ENCODE measurements at places on chromosomes 3 and 15.

DNA sequence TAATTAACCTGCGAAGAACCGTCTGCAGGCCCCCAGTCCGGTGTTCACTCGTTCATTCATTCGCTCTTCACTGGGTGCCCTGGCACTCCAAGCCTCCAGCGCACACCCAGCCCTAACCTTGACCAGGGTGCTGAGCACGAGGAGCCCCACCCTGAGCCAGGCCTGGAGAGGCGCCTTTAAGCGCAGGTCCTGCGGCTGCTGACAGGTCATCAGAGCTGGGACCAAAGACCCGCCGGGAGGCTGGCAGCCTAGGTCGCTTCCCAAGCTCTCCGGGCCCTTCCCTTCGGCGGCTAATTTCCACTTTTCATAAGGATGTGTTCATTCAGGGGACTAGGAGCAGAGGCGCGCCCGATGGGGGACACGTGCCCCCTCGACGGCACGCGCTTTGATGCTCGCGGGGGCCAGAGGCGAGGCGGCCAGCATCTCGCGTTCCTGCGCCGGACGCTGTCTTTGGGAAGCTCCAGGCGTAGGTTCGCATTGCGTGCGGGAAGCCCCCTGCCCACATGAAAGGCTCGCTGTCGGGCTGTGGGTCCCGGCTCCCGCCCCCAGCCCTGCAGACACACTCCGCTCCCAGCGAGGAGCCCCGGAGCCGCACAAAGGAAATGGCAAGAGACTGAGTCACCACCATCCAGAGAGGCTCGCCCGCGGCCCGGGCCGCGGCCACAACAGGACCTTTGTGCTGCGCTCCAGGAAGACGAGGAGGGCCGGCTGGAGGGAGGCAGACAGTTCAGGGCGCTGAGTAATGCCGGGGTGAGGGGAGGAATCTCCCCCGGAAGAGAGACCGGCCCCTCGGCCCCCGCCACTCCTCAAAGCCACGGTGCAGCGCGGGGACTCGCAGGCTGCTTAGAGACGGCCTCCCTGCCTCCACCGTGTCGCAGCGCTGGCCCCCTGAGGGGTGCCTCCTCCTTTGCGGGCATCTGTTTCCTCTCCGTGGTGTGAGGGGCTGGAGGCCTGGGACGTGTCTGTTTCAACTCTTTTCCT is 266.4 kb upstream of the HES1 start:
- no peak for DNase-seq

DNA sequence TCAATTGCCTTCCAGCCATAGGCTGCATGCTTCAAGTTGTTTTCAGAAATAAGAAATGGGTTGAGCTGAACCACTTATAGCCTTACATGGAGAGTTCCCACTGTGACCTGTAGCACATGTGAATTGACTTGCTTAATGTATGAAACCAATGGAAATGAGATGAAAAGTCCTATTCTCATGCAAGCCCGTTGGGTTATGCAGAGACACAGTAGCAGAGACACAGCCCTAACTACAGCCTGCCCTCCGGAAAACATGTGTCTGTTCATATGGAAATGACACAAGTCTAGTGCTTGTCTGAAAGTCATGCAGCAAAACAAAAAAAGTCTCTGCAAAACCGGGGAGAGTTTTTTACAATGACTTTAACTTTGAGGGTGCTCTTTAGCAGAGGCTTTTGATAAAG is 14.5 kb downstream of the HIGD2B start:
- no peak for DNase-seq

GRCh38 chr15:98668566-98669308 is 20.4 kb downstream of the IGF1R start:
- peak; percentile 19 for DNase-seq

DNA sequence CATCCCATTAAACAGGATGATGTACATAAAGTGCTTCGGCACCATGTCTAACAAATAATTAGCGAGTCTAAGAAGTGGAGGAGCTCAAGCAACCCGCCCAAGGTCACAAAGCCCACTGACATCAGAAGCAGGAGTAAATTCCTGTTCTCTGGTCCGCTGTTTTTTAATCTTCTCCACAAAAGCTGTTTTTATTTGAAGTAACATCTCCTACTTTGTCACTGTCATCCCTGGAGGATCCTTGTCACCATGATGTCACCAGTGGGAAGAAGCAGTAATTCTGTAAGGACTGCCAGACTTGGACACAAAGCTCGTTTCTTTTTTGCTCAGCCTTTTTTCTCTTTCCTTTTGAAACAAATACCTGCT is 216.2 kb downstream of the STT3B start:
- DNase-seq, result no peak

- DNase-seq, result no peak
Observed at GRCh38 chr3:64489361-64490044, 198.3 kb downstream of the ADAMTS9 start.

- no peak for DNase-seq
Observed at GRCh38 chr3:43153216-43154083, 47.6 kb upstream of the POMGNT2 start.

DNA sequence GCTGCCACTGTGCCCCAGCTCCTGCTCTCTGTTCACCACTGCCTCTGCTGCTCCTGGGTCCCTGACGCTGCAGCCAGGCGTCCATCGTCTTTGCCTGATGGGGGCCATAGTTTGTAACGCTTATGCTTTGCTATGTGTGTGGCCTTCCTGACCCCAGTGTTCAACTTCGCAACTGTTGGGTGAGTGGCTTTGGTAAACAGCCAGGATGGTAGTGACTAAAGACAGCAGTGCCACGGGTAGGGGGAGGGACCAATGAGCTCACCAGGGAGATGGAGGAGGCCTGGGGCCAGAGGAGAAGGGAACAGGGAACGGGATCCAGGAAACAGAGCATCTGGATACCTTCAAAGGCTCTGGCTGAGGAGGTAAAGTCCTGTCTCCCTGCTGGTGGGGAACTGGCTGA is 75.9 kb upstream of the ALDH1L1 start:
- DNase-seq, result no peak

DNA sequence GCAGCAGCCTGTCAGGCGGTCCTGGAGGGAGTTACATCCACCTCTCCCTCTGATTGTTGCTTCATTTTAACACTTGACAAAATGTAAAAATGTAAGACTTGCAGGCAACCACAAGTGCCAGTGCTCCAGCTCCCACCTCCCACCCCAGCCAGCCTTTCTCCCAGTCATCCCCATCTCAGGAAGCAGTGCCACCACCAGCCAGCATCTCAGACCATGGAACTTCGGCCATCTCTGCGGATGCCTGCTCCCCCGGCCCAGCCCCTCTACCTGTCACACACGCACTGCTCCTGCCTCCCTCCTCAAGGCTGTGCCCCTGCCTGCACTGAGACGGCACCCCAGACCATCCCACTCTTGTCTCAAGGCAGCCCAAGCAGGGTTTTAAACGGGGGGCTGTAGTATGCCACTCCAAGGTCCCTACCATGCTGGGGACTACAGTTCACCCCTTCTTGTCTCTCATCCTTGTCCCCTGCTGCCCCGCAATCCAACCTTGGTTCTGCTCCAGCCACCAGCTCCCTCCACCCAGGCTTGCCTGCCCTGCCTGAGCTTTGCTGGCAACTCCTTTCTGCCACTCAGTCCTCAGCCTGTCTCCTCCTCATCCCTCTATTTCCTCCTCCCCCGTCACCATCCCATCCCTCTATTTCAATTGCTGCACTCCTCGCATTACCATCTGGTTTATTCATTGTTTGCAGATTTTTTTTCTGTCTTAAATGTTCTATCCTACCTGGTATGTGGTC is 85.8 kb downstream of the SNRK start:
- DNase-seq, result no peak

DNA sequence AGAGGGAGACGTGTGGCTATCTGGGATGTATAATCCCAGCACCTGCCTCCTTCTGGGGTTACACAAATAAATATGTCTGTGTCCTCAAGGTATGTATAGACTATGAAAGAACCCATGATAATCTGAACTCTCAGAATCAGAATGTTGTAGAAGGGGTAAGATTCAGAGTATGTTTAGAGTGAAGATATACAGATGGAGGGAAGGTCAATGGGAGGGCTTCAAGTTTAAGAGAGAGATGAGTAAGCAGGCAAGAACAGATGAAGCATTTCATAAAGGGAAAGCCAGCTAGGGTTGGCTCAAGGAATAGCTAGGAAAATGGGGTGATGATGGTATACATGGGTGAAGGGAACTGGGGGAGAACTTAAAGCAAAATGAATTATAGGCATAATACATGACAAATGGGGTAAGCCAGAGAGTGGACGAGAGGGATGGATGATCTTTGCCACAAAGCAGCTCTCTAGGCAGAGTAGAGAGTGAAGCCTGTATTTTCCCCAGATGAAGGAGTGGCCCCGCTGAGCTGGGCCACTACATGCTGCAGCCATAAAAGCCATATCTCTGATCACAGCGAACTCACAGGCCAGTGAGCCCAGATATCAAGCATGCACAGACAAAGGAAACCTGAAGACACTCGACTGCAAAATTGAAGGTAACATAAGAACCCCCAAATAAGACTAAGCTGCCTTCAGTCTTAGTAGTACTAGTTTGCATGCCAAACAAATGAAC is 15.9 kb upstream of the ZBTB38 start:
- no peak for DNase-seq

- DNase-seq, result no peak
Observed at GRCh38 chr15:58420579-58421043, 11.2 kb upstream of the LIPC start.

GRCh38 chr3:182138393-182138792 is 426.7 kb downstream of the SOX2 start:
- no peak for DNase-seq

DNA sequence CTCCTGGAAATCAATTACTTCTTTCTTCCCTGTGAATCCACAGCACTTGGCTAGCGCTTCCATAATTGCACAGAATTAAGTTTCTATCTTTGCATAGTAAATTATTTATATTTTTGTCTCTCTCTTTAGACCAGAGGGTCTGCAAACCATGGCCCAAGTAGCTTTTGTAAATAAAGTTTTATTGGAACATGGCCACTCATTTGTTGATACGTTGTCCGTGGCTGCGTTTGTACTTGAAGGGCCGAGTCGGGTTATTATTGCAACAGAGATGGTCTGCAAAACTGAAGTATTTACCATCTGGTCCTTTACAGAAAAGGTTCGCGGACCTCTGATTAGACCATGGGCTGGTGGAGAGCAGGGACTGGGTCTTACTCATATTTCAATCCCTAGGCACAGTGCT is 102.5 kb downstream of the RPLP1 start:
- no peak for DNase-seq

Data from CD4-positive, alpha-beta T cell treated with Interleukin-15 for 4 hours (primary cell).